Liver (tissue), 10 donors: ENCODE measurements at places on chromosomes 2 and 18.

GRCh38 chr2:103977668-103978067, 876.2 kb upstream of the POU3F3 start:
- no peak for DNase-seq

DNA sequence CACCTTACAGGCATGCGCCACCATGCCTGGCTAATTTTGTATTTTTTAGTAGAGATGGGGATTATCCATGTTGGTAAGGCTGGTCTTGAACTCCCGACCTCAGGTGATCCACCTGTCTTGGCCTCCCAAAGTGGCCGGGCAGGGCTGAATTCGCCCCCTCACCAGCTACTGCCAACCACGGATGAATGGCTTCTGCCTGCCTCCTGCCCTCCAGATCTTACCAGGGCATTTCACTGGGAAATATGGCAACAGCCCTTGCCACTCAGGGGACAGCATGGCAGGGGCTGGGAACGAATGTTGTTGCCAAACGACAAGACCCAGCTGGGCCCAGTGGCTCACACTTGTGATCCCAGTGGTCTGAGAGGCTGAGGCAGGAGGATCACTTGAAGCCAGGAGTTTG, 1.8 kb upstream of the ALPP start:
- DNase-seq = no peak

GRCh38 chr2:204116159-204116792, 179.7 kb downstream of the ICOS start:
- no peak for DNase-seq

DNA sequence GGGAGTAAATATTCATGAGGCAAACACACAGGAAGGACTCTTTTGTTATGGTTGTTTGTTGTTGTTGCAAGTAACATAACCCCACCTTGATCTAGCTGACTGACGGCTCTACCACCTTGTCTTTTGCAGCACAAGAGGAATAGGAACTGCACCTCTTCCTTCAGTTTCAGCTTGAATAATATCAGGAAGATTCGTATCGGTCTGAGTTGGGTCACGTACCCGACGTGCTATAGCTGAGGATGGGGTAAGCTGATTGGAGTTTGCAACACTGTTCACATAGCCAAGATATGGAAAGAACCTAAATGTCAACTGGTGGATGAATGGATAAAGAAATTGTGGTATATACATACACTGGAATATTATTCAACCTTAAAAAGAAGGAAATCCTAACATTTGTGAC, 14.5 kb upstream of the IL1RN start:
- DNase-seq = no peak

DNA sequence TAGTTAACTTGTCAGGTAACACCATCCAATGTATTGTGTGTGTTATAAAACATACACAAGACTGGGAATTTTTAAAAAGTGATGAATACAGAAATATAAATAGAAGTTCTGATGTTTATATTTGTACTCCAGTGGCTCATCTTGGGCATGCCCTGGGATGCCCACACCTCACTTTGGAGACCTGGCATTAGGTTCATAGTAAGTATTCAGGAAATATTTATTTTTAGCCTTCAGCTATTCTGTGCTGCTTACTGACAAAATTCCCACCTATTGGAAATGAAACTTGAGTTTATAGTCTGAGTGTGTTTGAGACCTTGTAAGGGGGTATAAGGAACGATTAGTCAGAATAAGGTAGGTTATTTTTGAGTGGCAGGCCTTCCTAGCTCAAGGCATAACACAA, 67.5 kb downstream of the MYO1B start:
- DNase-seq = no peak

GRCh38 chr2:217857624-217858506, 144.9 kb downstream of the TNS1 start:
- DNase-seq = no peak

- no peak for DNase-seq
These were observed 24.3 kb downstream of the MOCOS start for GRCh38 chr18:36211612-36212065.

- DNase-seq = no peak
These were observed 14.7 kb downstream of the SULT6B1 start for GRCh38 chr2:37173741-37174140.
